Fibroblast of the conjunctiva (primary cell): ENCODE measurements at places on chromosomes 6 and 20.

GRCh38 chr6:128704601-128705000 is 178.3 kb upstream of the LAMA2 start:
- no peak for DNase-seq

DNA sequence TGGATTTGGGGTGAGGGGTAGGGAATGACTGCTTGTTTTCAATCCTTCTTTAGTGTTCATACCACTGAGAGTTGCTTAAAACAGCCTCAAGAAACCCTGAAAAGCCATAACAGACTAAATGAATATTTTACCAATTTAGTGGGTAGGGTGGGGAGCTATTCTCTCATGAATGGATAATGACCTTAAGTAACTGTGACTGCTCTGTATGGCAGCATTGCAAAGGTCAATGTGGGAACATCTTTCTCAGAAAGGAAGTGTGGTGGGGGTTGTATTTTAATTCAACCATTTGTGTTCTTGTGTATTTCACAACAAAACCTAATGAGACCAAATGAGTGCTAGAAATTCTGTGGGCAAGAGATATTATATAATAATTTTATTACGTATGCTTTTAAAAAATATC is 55.7 kb downstream of the PHACTR2 start:
- DNase-seq: no peak

DNA sequence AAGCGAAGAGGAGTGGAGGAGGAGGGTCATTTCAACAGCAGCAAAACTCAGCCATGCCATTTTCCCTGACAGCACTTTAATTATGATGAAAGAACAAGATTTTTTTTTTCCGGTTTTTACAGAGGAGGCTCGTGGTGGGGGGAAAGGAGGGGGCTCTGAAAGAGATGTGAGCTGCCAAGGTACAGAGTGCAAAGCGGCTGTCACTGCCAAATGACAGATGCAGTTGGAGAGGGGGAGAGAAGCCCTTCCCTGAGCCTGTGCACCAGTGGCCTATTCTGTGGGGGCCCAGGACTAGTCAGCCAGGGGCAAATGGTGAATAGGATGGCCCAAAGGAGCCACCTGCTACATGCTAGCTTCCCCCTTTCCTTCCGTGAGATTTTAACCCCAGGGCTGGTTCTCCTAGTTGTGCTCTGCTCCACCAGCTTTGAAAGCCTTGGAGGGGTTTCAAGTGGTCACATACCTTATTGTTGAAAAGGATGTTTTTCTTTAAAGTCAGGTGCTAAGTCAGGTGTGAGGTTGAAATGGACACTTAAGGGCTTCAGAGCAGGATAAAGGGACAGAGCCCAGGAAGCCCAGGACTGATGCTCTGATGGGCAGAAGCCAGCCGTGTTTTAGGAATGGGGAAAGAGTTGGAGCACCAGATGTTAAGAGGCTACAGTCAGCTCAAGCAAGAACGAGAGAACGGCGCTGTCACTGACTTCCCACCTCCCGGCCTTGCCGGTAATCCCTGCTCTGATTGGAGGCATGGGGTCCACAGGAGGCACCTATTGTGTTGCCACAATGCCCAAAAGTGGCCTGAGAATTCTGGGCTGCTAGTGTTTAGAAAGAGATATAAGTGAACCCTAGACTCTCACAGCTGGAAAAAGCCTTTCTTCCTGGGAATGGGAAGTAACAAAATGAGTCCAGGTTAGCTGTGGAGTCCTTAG is 24.8 kb downstream of the GNAS start:
- no peak for DNase-seq

DNA sequence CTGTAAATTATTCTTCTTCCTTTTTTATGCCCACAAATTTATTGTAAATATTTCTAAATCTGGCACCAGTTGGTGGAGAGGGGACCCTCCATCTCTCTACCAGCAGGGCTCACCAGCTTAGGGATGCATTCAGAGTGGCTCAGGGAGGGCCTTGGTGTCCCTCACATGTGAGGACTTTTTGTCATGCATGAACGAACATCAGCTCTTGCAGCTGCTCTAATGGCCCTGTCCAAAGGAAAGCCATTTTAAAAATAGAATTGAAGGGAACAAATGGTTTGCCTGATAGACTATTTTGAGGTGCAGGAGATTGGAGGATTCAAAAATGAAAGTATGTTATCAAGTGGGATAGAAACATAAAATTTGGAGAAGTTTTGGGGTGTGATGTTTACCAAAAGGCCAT is 37.5 kb upstream of the KLHL31 start:
- no peak for DNase-seq

DNA sequence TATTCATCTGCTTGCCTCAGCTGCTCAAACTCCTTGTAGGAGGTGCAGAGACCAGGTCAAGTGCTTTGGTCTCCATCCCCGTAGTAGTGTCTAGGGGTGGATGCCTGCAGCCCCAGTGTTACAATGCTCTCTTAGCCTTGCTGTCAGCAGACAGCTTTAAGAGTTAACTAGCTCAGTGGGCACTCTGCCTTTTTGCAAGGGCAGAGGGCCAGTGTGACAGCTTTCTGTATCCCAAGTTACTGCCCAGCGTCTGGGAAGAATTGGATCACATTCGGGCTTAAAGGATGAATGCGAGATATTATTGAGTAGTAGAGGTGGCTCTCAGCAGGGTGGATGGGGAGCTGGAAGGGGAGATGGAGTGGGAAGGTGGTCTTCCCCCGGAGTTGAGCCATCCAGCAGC is 339.9 kb upstream of the RNF217 start:
- DNase-seq: no peak

GRCh38 chr20:58838174-58838573 is 12.5 kb downstream of the GNAS-AS1 start:
- DNase-seq: no peak

DNA sequence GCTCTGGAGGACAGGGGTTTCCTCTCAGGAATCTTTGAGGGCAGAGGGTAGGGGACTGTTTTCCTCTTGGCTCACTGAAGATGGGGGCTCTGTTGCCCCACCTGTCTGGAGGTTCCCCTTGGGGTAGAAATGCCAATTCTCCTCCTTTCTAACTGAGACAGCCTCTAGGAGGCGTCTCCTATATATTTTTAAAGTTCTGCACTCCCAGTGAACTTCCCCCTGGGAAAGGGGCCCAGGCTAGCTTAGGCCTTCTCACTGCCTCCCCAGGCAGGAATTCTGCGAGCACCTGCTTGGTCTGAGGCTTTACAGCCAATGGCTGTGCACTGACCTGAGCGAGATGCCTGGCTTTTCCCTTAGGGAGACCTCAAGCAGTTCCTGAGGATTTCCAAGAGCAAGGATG is 24.8 kb upstream of the SRF start:
- no peak for DNase-seq

DNA sequence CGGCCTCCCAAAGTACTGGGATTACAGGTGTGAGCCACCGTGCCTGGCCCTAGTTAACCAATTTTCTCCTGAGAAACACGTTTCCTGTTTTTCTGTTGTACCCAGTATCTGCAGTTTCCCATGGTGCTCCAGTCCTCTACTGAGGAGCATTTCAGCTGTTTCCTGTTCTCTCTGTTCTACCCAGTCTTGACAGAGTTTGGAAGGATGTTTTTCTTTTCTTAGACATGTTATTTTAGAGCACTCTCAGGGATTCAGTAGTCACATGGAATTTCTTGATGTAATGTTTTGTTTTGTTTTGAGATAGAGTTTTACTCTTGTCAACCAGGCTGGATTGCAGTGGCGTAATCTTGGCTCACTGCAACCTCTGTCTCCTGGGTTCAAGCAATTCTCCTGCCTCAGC is 129.8 kb upstream of the TIAM2 start:
- no peak for DNase-seq

- DNase-seq: no peak
Measured at GRCh38 chr20:44650771-44651433, 597 bp downstream of the ADA start.

DNA sequence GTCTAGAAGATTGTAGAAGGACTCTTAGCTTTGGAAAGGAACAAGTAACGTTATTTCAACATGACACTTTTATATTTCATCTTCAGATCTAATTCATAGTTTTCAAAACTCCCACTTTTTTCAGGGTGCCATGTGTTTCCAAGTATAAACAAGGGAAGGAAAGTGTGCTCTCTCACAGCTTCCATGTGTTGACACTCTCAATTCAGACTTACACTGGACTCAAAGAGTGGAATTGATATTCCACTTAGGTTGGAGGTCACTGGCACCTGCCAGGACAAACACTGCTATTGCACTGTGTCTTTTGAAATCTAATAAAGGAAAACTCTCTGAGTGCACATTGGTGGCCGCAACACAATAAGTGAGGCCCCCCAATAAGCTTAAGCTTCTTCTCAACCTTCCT is 22.5 kb upstream of the SAMD3 start:
- no peak for DNase-seq

- no peak for DNase-seq
Measured at GRCh38 chr20:40414843-40415615, 274.0 kb downstream of the MAFB start.

GRCh38 chr20:53097371-53097770 is 125.2 kb downstream of the TSHZ2 start:
- no peak for DNase-seq

DNA sequence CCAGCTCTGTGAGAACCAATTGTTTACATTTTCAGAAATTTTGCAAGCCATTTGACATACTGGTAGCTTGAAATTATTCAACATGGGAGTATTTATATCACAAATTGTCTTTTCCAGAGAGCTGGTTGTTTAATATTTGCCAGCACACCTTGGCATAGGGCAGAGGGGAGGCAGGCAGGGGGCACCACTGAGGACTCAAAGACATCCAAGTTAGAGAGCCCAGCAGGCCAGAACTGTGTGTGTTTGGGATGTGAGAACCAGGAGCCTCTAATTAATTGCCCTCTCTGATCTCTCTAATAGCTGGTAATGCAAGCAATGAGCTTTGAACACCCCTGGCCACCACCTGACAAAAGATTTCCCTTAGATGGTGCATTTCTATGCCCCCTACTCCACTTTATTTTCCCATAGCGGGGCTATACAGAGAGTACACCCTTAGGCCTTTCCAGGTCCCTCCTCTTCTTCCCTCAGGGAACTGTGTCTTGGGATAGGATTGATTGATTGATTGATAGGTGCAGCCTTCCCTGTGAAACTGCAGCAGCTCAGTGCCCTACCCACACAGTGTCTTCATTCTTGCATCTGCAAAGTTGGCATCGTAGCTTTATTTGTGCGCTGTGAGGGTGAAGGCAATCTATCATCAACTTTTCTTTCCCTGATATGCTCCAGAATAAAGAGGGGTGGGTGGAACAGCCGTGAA is 29.2 kb downstream of the MOCS1 start:
- DNase-seq: no peak

DNA sequence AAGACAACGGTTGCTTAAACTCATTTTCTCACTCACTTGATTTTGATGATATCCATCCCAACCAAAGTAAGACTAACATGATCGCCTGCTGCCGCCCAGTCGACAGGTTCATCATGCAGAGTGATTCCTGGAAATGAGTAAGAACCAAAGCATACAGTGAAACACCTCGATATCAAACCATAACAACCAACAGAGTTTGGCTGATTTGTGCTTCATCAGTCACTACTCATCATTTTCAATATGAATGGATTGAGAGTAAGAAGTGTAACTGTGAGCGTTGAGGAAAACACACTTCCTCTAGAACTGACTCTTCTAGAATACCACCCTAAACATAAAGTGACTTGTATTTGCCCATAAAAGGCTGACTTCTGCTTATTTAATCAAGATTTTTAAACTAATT is 29.2 kb upstream of the ALDH8A1 start:
- DNase-seq: no peak

DNA sequence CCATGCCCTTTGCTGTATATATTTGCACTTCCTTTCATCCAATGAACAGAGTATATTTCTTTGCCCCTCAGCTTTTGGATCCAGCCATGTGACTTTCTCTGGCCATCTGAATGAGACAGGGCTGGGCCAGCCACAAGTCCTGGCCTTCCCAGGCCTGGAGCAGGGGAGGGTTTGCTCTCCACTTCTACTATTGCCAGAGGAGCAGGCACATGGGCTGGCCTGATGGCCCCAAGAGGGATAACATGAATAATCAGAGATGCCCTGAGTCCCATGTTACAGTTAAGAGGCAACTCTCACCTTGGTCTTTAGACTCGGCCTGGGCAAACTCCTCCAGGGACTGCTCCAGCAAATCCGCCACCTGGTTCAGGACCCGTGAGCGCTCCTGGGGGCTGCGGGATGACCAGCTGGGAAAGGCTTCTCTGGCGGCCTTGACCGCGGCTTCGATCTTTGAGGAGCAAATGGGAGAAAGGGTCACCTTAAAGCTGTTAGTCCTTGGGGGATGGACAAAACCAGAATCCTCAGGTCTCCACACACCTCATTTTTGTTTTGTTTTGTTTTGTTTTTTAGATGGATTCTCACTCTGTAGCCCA is 6.3 kb downstream of the ALDH8A1 start:
- no peak for DNase-seq

DNA sequence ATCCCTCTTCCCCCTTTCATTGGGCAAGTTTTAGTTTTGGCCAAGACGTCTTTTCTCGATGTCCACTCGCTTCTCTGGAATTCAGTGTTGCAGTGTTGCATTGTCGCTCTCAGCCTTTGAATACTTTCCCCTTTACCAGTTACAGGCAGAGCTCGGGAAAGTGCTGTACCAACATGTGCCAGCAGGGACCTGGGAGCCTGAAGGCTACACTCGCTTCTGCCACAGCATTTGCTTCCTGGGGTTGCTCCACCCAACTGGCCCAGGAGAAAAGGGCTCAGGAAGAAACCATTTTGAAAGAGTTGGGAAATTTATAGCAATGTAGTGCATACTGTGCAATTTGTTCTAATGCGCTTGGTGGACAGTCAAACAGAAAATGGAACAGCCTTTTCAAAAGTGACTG is 78.6 kb downstream of the LINC00237 start:
- no peak for DNase-seq

DNA sequence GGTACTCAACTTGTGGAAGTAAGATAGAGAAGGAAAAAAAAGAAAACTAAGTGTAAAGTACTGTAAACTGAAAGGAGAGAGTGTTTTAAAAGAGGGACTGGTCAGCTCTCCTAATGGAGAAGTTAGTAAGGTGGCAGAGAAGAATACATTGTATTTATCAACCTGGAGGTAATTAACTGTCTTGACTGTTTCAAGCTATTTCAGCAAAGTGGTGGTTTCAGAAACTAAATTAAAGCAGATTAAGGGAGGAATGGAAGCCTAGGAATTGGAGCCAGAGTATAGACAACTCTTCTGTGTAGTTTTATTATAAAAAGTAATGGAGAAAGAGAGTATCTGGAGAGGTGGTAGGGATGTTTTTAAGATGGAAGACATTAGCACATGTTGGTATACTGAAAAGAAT is 2.7 kb upstream of the PHF10 start:
- DNase-seq: no peak

DNA sequence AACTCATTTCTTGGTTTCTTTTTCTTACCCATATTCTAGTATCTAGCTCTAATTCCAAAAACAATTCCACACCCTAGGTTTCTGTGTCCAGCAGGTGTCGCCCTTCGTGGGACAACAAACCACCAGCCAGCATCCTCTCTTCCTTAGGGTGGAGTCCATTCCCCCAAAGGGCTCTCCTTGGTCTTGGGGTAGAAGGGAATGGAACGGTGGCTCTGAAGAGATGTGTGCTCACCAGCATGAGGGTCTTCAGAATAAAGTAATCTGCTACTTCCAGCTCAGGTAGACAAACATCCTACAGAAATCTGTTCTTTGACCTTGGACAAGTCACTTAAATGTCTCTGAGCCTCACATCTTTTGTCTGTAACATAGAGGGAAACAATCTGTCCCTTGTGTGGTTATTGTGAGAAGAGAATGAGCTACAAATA is 7.2 kb downstream of the HLA-DMB start:
- DNase-seq: peak; percentile 64
